ENCODE measurements at places on chromosomes 16 and 17.

DNA sequence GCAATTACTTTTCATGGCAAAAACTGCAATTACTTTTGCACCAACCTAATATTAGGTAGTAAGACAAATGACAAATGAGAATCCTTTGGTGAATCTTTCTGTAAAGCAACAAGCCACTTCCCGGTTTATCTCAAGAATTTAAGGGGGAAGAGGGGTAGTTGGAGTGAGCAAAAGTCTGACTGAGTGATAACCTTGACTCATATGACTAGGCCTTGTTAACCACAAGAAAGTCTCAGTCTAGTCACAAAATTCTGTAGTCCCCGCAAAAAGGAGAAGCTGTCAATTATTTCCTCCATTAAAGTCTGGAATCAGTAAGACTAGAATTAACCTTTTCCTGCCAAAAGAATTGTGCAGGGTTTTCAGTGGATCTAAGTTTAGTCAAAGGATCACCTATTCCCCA is 72.2 kb upstream of the GNAO1 start:
- DNase-seq, result no peak

- DNase-seq, result no peak
Measured at GRCh38 chr17:2174468-2175293, 119.8 kb downstream of the HIC1 start.

DNA sequence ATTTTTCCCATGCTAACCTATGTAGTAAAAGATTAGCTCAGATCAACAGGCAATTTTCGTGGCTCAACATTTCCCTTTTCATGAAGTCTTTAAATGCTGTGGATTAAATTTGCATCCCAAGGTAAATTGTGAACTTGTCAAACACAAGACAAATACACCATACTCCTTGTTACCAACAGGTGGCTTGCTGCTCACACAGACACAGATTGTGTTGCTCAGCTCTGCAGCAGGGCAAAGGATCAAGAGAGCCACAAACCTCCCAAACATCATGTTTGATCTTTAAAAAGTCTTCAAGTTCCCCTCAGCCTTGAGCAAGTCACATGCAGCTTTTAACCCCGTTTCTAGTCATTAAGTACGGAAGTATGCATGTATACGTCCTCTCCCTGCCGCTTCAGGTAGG is 119.6 kb upstream of the CNTNAP4 start:
- DNase-seq, result no peak

- DNase-seq, result no peak
Measured at GRCh38 chr17:10042589-10043244, 137.6 kb upstream of the RCVRN start.

DNA sequence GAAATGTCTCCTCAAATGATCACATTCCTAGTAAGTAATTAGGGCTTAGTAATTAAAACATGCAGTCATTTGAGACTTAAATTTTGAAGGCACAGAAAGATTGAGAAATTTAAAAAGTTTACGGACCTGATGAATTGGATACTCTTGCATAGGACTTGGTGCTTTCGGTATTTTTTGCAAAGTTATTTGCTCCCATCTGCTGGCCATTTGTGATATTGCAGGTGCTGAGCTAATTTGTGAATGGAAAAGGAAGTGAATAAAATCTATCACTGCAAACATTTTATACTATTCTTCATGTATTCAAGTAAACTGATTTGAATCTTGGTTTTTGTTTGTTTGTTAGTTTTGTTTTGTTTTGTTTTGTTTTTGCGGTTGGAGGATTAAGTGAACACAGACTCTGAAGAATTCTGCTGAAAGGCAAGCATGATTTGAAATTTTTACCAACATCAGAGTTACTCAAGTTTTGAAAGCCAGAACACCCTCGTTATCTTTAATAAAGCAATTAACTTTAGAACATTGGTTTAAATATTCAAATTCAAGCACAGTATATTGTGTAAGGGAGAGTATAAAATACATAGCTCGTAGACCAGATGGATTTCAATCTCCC is 689.5 kb upstream of the RBFOX1 start:
- peak; percentile 12 for DNase-seq

DNA sequence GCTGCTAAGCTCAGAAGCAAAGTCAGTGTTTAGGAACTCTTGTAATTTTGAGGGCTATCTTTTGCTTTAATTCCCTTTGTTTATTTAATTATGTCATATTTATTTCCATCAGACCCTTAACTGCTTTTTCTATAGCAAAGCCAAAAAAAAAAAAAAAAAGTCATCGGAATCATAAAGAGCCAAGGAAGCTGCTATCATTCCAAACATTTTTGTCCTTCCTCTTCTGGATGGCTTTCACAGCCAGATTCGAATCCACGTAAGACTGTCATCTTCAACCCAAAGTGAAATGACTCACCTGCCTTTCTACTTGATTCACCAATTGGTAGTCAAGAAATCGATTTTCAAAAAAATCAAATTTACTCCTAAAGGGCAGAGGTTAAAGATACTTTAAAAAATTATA is 38.4 kb downstream of the WIPI1 start:
- no peak for DNase-seq

DNA sequence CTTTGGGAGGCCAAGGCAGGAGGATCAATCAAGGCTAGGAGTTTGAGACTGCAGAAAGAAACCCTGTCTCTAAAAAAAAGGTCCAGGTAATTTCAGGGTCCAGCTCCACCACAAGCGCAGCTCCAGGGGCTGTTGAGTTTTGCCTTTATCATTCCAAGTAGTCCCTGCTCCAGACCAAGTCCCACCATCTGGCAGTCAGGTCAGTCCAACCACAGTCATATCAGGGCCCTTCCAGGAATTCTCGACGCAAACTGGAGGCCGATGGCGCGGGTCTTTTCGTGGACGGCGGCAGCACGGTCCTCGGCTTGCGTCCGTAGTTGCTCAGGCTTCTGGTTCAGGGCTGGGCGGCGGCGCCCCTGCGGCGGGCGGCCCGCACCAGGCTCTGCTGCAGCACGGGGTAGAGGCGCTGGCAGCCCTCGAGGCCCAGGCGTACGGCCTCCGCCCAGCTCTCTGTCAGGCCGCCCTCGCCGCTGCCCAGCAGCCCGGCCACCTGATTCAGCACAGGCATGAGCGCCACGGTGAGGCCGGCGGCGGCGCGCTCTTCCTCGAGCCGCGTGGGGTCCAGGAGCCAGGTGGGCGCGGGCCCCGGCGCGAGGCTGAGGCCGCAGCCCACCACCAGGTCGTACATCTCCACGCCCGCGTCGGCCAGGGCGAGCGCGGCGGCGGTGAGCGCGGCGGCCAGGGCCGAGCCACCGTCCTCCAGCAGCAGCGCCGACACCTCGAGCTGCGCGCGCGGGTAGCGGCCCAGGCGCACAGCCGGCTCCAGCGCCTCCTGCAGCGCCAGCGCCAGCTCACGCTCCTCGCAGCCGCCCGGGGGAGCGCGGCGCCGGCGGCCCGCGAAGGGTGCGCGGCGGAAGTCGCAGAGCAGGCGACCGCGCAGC is 752 bp downstream of the EXOSC6 start:
- DNase-seq, result no peak

DNA sequence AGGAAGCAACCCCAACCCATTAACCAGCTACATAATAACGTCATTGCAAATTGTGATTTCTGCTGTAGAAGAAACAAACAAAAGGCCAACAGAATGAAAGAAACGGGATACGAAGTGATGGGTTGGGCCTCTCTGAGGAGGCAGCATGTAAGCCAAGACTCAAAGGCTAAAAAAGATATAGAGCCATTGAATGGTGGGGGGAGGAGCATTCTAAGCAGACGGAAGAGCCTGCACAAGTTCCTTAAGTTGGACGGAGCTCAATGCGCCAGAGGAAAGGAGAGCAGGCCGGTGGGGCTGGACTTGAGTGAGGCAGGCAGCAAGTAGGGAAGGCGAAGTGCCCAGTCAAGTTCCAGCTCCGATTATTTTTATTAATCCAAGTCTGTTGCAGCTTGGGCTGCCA is 160.3 kb downstream of the SHISA9 start:
- DNase-seq, result no peak

GRCh38 chr16:10959161-10959560 is 14.8 kb downstream of the CLEC16A start:
- no peak for DNase-seq

- DNase-seq, result no peak
Measured at GRCh38 chr17:18959071-18959844, 7.3 kb downstream of the SLC5A10 start.

DNA sequence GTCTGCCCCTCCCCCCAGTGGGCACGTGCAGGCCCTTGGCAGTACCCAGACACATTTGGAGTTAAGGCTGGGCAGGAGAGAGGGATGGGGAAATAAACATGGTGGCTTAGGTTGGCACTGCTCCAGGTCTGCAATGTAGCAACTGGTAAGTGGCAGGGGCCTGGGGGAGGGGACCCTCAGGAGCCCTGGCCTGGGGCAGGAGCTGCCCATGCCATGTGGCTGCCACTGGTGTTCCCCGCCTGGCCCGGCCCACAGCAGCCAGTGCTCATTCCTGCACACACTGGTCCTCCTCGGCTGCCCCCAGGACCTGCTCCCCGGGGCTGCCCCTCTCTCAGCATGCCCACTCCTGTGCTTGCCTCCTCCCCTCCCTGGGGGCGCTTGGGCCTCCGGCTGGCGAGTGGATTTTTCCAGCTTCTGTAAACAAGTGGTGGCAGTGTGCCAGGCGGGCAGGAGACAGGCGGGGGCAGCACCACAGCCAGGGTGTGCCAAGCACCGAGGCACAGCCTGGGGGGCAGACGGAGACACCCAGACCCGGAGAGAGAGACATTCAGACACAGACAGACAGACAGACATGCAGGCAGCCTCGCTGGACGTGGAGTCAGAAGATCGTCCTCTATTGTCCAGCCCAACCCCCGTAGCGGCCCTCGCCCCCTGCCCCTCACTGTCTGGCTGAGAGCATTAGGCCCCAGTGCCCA is 9.4 kb downstream of the THRA start:
- DNase-seq, result no peak

DNA sequence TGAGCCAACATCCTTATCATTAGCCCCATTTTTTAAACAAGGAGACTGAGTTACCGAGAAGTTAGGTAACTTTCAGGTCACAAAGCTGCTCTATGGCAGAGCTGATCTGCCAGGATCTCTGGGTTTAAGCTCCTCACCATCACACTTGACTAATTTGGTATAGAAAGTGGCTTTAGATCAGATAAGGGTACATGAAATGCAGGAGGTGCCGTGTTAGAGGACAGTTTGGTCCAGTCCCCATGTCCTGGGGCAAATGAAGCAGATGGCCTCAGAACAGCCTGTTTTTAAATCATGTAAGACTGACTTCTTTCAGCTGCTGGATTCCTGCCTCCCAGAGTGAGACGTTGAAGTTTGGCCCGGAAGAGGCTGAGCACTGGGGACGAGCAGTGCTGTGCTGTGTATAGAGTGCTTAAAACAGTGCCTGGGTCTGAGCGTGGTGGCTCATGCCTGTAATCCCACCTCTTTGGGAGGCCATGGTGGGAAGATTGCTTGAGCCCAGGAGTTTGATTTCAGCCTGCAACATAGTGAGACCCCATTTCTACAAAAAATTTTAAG is 187.0 kb upstream of the CACNG3 start:
- no peak for DNase-seq

- DNase-seq, result no peak
Measured at GRCh38 chr16:65608455-65608854, 486.6 kb upstream of the CDH11 start.

GRCh38 chr16:86798247-86799041 is 220.1 kb downstream of the FOXL1 start:
- no peak for DNase-seq

DNA sequence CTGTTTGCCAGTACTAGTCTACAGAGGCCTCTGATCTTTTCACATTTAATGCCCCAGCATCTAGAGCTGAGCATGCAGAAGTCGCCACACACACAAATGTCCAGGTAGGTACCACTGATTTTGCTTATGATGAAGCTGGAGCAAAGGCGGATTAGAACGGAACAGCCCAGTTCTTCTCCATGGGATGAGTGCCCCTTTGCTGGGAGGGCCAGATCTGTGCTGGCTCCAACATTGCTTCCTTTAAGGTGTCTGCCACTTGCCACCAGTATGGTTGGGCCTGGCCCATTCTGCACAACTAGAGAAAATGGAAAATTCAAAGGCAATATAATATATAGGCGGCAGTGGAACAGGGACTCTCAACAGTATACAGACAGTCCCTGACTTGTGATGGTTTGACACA is 2.2 kb upstream of the MNT start:
- no peak for DNase-seq

- no peak for DNase-seq
Measured at GRCh38 chr16:80147026-80147655, 393.7 kb upstream of the DYNLRB2 start.

- DNase-seq, result no peak
Measured at GRCh38 chr17:83195330-83196023, 116.1 kb downstream of the METRNL start.

DNA sequence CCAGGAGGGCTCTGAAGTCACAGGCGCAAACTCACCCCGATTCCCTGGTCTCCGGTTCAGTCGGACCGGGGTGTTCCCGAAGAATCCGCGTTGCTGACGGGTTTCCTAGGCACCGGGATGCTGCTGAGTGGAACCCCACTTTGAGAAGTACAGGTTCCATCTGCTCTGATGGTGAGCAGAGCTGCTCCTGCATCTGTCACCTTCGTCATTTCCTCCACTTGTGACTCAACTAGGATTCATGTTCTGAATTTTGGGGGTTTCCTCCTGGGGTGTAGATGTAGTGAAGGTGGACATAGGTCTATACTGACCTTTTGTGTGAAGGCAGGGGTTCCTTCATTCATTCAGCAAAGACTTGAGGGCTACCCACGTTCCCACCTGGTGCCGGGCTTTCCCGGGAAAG is 25.0 kb downstream of the LGALS3BP start:
- no peak for DNase-seq

DNA sequence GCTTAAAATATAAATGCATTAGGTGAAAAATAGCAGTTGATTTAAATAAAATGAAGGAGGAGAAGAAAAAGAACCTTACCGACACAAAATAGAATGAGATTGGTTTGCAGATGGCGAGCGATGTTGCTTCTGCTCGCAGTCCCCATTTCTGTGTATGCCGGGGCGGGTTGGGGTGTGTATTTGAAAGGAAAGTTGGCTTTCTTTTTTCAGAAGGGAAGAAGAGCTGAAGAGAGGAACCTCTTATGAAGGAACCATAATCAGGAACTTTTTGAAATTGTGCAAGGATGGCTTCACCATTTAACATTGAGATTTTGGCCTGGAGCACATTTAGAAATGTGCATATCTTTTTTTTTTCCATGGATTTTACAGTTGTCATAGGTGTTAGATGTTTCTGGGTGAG is at the start of gene IGSF6:
Gene IGSF6 (minus strand): TSS at position 156 of the 400 bp plus-strand sequence. CDS start 10 bp downstream, at position 146.
- no peak for DNase-seq

GRCh38 chr16:85376292-85377095 is 236.6 kb upstream of the GSE1 start:
- DNase-seq, result no peak

DNA sequence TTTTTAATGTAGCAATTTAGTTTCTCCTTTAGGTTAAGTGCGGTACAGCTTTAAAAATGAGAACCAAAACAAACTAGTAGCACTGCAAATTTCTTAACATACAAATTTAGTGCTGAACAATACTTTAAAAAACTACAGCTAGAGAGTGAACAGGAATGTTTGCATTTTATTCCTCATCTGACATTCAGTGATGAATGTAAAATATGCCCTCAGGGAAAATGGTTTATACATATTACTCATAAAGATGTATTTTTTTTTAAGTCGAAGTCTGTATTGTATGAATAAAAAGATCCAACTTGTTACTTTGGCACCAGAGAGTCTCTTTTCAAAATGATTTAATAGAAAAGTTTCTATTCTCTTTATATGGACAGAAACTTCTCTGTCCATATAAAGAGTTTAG is 96.8 kb downstream of the BRIP1 start:
- no peak for DNase-seq
